HFFc6 (cell line): ENCODE measurements at places on chromosomes 2 and 18.

DNA sequence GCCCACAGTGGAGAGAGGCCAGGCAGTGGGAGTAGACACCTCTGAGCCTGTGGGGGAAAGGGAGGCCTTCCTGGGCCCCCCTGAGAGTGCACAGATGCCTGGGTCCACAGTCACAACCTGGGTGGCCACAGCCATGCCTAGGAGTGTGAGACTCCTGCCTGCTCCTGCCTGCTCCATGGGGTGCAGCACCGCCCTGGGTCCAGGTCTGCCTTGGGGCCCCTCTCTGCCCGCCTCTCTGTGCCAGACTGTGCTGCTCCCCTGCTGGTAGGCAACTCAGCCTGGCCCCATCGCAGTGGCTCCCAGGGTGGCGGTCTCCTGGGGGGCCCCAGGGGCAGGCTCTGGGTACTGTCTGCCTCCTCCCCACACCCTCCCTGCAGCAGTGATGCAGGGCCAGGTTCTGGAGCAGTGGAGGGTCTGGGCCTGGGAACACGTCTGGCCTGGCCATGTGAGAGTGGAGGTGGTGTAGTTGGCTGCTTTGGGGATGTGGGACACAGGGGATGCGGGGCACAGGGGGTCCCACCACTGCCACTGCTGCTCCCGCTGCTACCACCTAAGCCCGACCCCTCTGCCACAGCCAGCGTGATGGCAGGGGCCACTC lies 60.1 kb upstream of the DLX2 start:
- DNase-seq: no peak

- DNase-seq: peak; percentile 55
Observed at GRCh38 chr2:229780856-229781773, 66.8 kb upstream of the DNER start.

DNA sequence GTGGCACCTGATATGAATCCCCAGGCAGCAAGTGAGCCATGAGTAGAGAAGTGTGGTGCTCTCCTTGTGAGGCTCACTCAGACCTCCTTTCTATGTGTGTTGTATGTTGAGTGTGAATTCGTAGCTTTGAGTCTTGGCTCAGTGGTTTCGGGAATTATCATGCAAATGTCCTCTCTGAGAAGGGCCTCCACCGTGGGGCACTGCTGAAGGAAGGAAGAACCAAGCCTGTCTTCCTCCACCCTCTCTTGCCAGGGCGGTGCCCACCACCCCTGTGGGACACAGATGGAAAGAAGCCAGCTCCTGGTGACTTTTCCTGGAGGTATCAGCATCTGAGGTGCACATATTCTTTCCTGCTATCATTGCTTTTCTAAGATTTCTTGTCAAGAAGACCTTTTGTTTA lies 156.1 kb downstream of the MYT1L start:
- DNase-seq: no peak

- no peak for DNase-seq
Observed at GRCh38 chr2:237754182-237754581, 44.4 kb upstream of the RBM44 start.

GRCh38 chr2:14626873-14627272 lies 5.6 kb upstream of the LRATD1 start:
- no peak for DNase-seq

DNA sequence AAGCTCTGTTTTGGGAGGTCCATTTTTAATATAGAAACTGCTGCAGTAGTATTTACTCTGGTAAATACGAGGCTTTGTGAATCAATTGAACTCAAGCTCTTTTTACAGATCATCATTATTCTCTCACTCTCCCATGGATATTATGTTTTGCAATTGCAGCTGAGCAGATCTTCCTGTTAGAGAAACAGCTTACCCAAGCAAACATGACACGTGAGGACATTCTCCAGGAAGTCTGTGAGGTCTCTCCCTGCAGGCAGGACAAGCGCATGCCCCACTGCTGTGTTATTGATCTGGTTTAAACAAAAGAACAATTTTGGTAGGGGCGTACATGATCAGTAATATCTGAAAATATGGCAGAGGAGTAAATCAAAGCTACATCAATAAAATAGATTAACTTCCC lies 72.1 kb downstream of the COL6A3 start:
- DNase-seq: no peak

DNA sequence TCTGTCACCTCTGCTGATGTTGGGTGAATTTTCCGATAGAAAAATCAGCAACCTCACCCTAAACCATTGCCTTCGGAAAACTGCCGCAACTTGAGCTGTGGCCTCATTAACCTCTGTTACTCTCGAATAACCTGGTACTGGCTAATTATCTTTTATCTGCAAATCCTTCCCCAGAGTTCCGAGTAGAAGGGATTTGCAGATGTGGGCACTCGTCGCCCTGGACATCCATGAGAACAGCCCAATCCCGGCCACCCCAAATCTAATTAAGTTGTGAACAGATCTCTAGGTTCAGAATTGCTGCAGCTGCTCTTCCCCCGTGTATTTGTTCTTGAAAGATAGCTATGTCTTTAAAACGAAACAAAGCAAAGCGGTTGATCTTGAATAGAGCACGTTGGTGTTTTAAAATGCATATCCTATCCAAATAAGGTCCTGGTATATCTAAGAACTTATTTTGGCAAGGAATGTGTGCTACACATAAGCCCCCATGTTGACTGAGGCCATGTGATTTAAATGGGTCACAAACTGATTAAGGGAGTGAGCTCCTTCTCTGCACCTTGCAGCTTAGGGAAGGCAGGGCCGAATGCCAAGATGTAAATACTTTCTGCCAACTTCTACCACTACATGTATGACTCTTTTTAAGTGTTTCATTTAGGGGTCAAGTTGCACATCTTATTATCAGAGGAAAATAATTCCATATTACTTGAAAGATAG lies 88.2 kb downstream of the MTCL1 start:
- no peak for DNase-seq

DNA sequence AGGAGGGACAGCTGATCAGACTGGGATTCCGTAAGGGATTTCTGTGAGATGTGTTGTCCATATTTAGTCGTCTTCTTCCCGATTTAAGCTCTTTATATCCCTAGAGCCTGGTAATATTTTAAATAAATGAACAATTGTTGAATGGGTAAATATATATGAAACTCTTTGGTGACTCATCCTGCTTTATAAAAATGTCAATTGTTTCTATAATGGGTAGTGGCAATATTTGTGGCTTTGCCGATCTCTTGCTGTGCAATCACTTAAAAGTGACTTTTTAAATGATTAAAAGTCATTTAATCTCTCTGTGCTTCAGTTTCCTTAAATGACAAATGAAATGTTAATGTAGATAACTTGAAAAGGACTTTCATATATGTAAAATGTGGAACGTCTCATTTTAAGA lies 339.2 kb downstream of the RNF144A start:
- DNase-seq: no peak

- peak; percentile 63 for DNase-seq
Observed at GRCh38 chr2:26011990-26012856, 21.7 kb upstream of the RAB10 start.

DNA sequence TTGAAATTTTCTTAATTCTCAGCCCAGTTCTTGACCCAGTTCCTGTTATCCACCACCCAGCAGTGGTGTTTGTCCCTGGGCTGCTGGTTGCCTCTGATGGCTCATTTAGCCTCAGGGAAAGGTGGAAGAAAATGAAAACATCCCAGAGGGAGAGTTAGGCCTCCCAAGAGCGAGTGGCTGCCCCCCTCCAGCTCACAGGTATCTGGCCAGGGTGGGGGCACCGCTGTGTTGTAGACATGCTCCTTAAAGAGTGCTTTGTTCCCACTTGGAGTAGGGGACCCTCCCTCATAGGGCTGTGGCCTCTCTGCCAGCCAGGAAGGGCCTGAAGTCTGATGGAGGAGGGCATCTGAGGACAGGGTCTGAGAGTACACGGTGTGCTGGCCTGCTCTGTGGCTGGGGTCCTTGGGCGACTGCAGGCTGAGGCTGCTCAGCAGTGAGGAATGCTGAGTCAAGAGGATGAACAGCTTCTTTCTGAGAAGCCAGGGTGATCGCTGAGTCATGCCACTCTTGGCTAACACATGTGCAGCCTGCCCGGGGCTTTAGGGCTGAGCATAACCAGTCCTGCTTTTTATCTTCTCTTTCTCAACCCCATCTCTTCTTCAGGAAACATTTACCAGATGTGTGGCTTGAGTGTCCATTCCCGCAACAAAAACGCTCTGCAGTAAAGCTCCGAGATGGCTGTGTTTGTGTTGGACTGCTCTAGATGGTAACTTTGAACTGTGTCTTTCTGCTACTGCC lies 72.3 kb downstream of the IL1R2 start:
- DNase-seq: peak; percentile 98

DNA sequence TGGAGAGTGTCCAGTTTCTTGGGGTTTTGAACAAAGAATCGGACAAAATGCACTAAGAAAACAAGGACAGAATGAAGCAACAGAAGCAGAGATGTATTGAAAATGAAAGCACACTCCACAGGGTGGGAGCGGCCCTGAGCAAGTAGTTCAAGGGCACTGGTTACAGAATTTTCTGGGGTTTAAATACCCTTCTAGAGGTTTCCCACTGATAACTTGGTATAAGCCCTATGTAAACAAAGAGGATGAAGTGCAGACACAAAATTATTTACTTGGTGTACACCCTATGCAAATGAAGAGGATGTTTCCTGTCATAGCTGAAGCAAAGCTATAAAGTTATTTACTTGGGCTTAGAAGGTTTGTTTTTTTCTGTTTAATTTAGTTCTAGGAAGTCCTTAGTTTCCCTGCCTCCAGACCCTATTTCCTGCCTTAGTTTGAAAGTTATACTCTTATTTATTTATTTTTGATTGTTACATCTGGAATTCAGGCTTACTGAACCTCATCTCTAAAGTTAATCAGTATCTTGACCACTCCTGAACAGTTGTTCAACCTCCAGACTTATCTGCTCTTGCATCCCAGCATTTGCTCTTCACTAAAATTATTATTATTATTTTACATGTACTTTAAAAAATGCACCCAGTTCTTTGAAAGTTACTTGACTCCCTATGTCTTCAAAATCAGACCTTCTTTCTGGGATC lies 193.5 kb downstream of the SPP2 start:
- no peak for DNase-seq

DNA sequence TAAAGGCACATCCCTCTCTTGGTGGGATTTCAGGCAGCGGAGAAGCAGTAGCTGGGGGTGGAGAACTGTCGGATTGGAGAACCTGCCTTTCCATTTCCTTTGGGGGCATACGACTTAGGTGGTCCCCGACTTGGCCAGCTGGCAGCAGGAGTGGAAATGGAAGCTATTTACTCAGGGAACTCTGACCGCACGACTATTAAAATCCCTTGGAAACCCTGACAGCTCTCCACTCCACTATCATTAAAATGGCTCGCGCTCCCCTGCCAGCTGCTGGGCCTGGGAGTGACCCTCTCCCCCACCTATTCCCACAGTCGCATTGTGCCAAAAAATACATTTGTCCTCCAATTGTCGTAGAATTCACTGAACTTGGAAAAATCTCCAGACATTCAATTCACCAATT lies 77.7 kb upstream of the APCDD1 start:
- DNase-seq: no peak

DNA sequence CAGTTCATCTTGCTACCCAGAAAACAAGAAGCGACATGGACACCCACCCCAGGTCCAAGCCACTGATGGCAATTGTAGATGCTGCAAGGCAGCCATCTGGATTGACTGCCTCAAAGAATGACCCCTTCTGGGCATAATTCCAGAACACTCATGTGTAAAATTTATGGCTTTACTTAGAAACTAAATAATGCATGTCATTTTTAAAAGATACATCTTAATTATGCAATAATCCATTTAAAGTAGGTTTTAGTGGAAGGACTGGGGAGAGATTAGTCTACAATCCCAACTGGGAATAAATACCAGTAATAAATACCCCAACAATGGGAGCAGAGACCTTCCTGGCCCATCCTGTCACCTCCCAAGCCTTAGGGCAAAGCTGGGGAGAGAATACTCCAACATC lies 247.7 kb downstream of the SS18 start:
- DNase-seq: no peak

- peak; percentile 68 for DNase-seq
Observed at GRCh38 chr18:22434973-22435608, 17.4 kb upstream of the CTAGE1 start.

DNA sequence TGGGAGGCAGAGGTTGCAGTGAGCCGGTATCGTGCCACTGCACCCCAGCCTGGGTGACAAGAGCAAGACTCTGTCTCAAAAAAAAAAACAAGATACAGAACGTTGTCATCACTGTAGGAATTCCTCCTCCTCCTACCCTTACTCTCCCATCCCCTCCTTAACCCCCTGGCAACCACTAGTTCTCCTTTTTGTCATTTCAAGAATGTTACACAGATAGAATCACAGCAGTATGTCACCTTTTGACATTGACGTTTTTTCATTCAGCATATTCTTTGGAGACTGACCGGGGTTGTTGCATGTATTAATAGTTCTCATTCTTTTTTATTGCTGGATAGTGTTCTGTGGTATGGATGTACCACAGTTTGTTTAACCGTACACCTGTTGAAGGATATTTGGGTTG lies 32.4 kb downstream of the TTLL4 start:
- DNase-seq: no peak

DNA sequence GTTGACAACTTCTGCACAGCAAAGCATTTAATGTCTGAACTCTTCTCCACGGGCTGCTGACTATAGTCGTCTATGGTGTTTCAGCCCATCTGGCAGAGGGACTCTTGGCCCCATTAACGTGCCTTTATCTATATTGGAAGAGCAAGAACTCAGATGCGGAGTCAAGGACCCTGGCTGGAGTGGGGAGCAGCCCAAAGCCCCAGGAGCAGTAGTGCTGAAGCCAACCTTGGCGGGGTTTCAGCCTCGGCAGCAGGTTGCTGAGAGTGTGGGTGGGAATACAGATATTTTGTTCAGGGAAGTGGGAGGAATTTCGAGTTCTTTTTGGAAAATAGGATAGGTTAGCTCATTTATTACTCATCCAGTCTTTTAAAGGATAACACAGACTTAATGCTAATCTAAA lies 34.2 kb downstream of the TMEM17 start:
- no peak for DNase-seq

GRCh38 chr2:100537918-100538317 lies 24.9 kb upstream of the PDCL3 start:
- DNase-seq: no peak

DNA sequence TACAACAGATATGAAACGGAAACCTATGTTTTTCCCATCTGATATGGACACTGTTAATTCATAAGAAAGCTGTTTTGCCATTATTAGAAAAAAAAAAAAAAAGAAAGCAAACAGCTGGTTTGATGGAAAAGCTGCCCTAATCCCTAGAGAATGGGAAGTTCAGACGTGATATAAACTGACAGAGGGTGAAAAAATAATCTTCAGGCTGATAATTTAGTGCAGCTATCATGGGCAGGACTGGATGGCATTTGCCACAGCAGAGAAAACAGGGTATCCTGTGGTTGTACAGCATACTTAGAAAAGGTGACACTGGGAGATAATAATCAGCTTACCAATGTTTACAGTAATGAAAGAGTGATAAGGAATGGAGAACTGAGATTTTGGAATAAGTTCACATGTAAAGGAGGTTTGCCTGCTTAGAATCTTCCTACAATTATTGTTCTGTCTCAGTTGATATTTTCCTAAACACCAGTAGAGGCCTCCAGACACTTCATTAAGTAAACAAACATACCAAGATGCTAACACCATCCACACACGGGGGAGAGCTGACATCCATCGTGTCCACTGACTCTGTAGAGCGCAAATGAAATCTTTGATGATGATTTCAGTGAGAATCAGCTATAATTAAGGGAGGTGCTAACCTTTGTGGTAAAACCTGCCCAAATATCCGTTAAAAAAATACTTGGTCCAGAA lies 211.6 kb upstream of the MMADHC start:
- DNase-seq: peak; percentile 23

- DNase-seq: no peak
Observed at GRCh38 chr2:216418981-216419380, 6.7 kb downstream of the SMARCAL1 start.
